AG09309 (cell line): ENCODE measurements at places on chromosomes 16 and 17.

DNA sequence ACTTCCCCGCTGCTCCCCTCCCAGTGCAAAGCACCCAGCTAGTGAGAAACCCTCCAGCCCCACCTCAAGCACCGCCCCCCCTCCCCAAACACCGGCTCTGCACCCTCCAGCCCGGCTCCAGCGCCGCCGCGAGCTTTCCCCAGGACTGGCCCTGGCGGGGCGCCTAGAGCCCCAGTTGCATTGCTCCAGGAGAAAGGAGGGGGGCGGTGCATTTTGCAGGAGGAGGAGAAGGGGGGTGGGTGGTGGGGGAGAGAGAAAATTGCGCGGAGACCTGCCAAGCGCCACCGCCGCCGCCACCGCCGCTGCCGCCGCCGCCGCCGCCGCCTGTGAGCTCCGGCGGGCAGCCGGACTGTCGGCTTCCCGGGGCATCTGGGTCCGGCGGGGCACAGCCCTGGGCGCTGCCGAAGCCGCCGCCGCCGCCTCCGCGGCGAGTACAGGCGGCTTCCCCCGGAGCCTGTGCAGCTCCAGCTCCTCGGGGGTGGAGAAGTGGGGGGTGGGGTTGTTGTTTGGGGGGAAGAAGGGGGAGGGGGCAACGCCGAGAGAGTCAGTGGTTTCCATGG, 333 bp upstream of the NOG start:
- no peak for DNase-seq

DNA sequence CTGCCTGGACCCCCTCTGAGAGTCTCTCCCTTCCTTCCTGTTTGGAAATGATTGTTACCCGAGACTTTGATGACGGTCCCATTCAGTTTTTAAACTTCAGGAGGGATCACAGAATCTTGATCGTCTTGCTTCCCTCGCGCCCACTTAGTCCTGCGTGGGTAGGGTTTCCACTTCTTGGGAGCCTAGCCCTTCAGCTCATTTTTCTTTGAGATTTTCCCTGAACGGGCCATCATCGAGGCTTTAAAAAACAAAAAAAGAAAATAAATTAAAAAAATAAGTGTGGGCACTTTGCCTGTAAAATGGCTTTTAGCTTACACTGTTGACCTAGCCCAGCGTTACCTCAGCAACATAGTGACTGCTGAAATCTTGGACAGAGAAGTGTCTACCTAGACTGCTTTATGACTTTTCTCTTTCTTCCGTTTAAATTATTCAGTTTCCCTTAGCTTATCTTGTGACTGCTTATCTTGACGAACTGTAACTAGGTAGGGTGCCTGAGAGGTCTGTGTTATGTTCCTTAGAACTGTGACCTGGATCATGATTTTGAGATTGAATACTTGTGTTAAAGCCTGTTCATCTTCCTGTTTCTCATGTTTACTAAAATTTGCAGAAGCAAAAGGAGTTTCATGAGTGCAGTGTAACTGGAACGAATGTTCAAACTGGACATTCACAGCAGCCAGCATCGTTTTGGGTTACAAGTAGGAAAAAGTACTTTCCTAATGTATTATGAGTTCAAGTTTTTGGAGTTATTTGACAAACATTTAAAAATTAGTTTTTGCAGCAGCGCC, 874 bp downstream of the WWP2 start:
- DNase-seq = no peak

- DNase-seq = no peak
Observed at GRCh38 chr17:44687756-44688155, 1.8 kb downstream of the CCDC43 start.

- peak; percentile 78 for DNase-seq
Observed at GRCh38 chr16:59527206-59527997, 793.3 kb upstream of the GOT2 start.

- DNase-seq = no peak
Observed at GRCh38 chr16:69424935-69425784, 741 bp downstream of the CYB5B start.

- no peak for DNase-seq
Observed at GRCh38 chr16:35565626-35566025, 2106.2 kb downstream of the TP53TG3F start.

DNA sequence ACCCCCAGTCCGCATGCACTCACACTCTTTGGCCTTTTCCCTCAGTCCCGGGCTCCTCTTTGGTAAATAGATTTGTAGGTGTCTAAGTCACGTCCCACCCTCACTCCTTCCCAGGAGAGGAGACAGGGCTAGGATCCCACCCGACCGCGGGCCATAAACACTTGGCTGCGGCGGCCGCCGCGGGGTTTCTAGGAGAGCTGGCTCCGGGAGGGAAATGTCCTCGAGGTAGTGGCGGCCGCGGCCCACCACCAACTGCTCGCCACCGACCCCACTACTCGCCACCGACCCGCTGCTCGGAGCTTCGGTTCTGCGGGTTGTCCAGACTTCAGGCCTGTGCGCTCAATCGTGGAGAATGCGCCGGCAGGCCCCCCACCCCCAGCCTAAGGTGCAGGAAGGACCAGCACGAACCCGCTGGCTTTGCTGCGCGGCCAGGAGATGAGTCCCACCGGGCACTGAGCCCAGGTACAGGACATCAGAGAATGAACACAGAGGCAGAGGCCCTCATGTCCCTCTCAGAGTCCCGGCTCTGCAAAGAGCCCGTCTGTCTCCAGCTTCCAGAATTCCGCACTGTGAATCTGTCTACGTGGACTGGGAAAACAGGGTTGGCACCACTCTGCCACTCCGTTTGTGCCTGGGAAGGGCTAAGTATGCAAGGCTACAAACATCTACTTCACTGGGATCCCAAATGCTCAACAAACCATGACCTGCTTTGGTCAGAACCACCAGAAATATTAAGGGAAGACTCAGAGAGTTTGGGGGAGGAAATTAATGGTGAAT, 2.5 kb downstream of the PRAC2 start:
- no peak for DNase-seq

GRCh38 chr17:32525122-32525521, 38.3 kb downstream of the CDK5R1 start:
- peak; percentile 24 for DNase-seq

GRCh38 chr17:45668316-45668715, 115.8 kb upstream of the CRHR1 start:
- DNase-seq = no peak

- no peak for DNase-seq
Observed at GRCh38 chr17:62980842-62981241, 14.8 kb downstream of the TANC2 start.

DNA sequence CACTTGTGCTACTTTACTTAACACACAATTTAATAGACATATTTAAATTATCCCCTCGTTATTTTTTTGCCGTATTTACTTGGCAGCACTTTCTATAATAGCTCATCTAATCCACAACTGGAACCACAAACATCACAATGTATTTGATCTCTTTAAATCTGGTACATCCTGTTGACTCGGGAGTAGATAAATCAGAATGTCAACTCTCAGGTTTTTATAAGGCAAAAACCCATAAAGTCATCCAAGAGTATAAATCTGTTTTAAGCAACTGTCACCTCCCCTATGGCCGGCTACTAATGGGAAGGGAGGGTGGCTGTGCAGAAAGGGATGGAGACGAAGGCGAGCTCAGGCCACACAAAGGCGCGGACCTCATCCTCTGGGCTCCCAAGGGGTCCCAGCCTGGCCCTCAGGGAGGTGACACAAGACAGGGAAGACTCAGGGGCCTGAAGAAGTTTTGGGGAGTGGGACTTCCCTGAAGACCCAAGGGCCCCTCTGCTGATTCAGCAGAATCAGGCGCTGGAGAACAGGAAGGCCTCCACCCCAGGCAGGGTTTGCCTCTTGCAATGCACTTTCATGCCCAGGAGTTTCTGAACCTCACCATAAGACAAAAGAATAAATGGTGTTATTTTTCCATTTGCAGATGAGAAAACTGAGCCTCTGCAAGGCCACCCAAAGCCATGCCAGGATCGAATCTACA, 122.5 kb downstream of the ZNF423 start:
- DNase-seq = no peak

- DNase-seq = no peak
Observed at GRCh38 chr16:2799205-2799858, 1.1 kb downstream of the PRSS41 start.

DNA sequence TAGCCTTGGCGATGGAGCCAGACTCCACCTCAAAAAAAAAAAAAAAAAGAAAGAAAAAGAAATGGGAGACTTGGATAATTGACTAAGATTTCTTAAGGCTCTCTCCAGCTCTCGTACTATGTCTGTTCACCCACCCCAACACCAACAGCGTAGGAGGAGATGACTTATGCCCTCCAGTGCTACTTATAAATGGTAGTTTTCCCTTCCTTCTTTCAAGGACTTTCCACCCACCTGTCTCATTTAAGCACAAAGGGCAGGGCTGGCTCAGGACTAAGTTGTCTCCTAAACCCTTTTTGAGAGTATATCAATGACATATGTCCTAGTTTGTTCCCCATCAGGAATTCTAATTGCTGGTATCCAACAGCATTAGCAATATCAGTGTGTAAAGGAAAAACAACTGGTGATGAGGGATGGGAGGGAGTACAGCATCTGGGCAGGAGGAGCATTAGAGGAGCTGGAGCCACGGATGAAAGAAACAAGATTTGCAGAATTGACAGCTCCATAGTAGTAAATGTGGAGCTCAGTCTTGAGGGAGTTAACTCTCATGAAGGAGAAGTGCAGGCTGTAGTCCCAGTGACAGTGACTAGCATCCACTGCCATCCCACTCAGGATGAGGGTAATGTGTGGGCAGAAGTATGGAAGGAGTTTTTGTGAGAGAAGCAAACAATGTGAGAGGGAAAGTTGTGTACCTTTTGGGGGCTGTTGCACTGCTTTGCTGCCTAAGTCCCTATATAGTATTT, 17.2 kb downstream of the UBE2Z start:
- DNase-seq = no peak

- no peak for DNase-seq
Observed at GRCh38 chr16:89491238-89491869, 993 bp upstream of the ANKRD11 start.

- DNase-seq = no peak
Observed at GRCh38 chr16:66322174-66322573, 44.3 kb upstream of the CDH5 start.

DNA sequence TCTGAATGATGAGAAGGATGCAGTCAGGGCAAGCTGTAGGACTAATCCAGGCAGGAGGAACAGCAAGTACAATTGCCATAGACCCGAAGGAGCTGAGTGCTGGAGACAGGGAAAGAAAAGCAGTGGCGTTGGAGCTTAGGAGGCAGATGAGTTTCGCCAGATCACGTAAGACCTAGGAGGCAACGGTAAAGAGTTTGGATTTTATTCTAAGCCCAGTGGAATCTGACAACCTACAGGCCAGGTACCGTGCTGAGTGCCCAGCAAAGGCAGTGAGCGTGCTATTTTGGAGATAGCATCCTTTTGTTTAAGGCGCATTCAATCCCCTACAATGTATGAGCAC, 1.2 kb downstream of the USP43 start:
- DNase-seq = no peak

GRCh38 chr17:14303343-14304221, 2.7 kb downstream of the HS3ST3B1 start:
- DNase-seq = no peak

DNA sequence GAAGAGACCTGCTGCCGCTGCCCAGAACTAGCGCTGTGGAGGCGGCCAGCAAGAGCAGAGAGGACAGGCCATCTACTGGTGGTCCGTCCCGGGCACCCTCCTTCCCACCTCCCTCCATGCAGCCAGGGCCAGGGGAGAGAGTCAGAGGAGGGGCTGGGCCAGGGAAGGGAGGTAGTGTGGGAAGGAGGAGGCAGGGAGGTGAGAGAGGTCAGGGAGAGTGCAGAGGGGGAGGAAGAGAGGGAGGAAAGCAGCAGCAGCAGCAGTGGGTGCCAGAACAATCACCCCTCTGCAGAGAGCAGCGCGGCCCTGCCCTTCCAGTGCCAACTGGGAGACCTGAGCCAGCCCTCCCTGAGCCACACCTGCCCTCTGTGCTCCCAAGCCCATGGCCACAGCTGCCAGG, 6.6 kb downstream of the C16orf95 start:
- no peak for DNase-seq

DNA sequence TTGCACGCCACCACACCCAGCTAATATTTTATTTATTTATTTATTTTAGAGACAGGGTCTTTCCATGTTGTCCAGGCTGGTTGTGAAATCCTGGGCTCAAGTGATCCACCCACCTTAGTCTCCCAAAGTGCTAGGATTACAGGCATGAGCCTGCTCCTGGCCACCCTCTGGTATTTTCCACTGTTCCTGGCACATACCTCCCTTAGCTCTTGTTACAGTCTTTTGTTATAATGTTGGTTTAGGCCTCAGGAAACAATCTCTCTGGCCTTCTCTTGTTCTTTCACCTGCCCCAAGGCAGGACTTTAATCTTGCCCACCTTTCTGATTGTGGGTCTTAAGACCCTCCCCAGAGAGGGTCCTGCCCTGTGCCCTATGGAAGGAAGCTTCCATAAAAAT, 3.6 kb upstream of the CYTH1 start:
- no peak for DNase-seq
